SW 1271 (cell line): ENCODE measurements at places on chromosomes 11 and 22.

- no peak for DNase-seq
Measured at GRCh38 chr11:27285761-27286160, 77.3 kb downstream of the CCDC34 start.

DNA sequence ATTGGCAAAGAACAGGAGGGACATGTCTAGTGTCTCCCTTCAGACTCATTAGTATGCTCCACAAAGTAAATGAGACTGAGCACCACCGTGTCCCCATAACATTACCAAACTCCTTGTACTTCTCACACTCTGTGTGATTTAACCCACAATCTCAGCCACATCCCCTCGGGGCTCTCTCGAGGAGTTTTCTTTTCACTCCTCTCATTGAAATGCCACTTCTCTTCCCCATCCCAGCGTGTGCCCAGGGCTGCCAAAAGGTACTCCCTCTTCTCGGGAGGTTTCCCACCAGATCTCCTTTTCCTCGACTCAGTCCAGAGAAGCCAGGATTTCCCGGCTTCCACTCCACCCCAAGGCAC is 1.1 kb downstream of the RBFOX2 start:
- DNase-seq: no peak

DNA sequence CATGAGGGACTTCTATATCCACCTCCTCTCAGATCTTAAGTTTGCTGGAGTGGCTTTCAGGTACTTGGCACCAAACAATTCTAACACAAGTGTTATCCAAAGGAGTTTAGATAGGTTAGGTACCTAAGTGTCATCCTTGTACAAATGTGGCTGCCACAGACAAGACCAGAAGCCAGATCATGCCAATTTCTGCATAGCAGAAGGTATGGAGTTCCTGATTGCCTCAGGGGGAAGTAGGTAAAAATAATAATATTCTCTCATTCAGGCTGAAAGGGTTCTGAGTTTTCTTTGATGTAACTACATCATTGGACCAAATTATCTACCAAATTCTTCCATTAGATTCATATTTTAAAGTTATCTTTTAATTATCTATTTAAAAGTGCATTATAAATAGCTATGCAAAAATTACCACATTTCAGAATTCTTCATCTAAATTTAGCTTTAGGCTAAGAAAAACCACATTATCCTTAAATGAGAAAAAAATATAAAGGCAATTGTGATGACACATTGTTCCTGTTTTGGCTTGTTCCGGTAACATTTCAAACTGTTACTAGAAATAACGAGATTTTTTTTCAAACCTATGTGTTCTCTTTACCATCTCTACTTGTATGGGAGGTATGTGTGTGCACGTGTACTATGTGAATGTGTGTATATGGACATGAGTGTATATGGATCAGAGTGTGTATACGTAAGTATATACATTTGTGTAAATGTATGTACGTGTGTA is 66.2 kb upstream of the POU2AF2 start:
- no peak for DNase-seq

DNA sequence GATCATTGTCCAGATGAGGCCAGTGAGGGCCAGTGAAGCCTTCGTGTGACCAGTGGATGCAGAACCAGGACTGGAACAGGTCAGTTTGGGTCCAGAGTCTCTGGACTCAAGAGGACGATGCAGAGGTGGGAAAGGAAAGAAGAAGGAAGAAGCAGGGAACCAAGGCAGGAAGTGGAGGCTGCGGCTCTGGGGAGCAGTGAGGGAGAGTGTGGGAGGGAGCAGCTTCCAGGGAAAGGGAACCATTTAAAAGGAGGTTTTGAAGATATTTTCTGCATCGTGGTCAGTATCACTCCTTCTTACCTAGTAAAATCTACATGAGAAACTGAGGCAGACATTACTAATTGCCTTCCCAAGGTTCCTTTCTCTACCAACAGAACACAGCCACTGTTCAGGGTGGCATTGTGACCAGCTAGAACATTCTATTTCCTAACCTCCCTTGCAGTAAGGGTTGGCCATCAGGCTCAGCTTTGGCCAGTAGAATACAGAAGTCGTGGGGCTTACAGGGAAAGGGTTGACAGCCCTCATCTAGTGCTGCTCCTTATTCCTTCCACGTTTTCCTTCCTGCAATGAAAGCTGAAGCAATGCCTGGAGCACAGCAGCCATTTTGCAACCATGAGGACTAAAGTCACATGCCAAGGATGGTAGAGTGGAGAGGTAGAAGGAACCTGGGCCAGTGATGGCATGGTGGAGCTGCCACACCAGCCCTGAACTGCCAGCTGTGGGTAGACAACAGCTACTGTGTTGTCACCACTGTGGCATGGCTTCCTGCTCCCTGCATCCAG is 29.1 kb upstream of the LINC01488 start:
- DNase-seq: no peak

DNA sequence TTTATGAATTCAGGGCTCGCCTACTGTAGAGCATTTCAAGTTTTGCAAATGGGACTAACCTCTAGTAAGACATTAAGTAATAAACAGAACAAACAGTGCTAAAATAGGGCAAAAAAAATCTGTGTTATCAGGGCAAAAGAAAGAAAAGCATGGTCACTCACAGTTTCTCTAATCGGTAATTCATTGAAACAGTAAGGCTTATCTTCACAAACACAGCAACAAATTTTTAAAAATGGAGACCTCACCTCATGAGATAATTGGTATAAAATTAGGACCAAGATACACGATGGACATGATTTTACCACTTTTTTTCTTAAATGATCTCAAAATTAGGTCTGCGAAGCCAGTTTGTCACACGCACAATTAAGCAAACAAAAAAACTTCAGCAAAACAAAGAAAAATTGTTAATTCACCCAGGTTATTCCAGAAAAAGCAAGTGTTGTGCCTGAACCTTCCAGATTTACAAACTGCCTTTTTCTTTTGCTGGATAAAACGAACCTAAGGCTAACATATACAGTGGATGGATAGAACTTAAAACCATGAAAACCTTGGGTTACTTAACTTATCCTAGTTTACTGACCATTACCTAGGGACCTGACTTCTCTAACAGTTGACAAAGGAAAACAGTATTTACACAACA is 1.4 kb downstream of the TMEM123 start:
- no peak for DNase-seq

DNA sequence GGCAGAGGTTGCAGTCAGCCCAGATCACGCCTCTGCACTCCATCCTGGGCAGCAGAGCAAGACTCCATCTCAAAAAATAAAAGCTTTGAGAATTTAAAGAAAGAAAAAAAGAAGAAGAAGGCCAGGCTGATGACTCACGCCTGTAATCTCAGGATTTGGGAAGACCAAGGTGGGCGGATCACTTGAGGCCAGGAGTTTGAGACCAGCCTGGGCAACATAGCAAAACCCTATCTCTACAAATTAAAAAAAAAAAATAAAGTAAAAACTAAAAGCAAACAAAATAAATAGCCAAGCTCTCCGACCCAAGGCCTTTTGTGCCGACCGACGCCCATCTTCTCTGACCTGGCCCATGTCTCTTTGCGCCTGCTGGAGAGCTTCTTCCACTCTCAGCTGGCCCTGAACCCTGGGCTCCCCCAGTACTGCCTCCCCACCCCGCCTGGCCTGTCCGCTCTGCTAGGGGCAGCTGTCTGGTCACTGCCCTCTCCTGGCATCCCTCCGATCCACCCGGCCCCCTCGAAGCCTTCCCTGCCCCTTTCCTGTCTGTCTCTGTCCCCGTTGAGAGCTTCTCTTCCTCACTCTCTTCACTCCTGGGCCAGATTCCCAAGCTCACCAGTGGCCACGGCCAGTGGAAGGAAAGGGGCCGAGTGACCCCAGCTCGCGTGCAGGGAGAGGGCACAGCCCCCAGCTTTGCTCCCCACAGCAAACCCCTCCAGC is 4.8 kb upstream of the LSP1 start:
- no peak for DNase-seq

DNA sequence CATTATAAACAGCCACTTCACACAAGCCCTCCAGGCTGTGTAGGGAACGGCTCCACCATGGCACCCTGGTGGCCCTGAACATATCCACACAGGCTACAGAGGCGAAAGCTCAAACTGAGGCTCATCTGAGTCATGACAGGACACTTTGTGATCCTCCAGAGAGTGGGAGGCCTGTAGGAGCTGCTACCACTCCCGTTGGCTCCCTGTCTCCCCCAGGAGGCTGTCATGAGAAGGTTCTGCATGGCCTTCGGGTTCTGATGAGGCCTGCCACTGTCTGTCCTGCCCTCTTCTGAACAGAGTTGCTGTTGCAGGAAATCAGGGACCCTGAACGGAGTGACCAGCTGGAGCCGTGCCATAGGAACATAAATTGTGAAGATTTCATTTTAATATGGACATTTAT is 23.8 kb upstream of the ALDH3B2 start:
- no peak for DNase-seq
